ENCODE measurements at places on chromosomes 5 and 9.
A peak's percentile ranks its signal among the peaks of the same experiment; 100 is the strongest.

GRCh38 chr9:96875461-96876142 lies 21.3 kb upstream of the ZNF782 start:
- ATAC-seq: peak; percentile 31

DNA sequence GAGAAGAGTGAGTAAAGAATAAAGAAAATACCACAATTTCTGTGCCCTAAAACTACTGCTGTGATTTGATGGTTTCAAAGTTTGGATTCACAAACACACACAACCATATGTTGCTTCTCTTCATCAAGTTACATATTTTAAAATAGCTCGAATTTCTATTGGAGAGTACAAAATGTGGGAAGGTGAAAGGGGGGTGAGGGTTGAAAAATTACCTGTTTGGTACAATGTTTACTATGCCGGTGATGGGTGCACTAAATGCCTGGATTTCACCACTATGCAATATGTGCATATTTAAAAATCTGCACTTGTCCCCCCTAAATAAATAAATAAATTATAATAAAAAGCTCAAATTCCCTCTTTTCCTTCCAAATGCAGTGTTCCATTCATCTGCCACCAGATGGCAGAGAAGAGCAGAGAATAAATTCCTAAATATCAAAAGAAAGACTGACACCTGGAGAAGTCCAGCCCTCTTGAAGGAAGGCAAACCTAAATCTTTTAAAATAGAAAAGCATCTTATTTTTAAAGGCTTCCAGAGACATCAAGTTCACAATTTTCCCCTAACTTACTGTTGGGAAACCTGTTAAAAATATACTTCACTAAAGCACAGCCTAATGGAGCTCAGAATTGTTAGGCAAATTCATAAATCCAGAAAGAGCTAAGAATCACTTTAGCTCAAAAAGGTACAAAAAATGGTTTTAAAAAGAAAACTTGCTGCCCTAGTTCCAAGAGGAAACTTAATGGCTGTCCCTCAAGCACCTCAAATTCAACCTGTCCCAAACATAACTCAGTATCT lies 24.8 kb upstream of the HNRNPA0 start:
- no peak for ATAC-seq

DNA sequence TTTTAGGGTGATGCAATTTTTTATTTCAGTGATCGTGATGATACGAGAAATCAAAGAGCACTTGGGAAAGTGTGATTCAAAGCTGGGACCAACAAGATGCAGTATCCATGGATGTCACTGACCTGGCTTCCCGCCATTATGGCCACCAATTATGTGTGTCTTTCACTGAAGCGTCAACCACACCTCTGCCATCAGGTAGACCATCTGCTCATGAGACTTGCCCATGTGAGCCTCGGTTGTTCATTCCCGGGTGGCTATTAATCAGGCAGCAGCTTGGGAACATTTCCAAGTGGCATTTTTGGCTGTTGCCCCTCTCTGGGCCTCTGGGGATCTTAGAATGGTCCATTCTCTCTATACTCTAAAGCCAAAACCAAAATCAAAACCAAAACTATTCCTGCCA lies 436.0 kb upstream of the ADAMTSL1 start:
- no peak for ATAC-seq

DNA sequence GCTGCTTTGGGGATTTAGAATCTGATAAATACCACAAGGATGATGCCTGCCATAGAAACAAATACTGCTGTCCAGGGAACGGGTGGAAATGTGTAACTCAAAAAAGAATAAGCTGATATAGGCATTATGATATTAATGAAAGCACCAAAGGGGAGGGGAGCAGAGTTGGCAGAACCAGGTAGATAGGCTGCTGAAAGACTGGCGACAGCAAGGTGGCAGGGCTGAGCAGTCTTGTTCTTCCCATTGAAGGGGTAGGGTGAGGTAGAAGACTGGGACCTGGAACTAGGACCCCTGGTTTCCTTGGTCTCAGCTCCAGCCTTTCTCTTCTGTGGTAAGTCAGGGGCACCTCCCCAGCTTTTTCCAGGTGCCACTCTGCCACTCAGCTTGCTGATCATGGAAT lies 31.4 kb upstream of the TMOD1 start:
- no peak for ATAC-seq

DNA sequence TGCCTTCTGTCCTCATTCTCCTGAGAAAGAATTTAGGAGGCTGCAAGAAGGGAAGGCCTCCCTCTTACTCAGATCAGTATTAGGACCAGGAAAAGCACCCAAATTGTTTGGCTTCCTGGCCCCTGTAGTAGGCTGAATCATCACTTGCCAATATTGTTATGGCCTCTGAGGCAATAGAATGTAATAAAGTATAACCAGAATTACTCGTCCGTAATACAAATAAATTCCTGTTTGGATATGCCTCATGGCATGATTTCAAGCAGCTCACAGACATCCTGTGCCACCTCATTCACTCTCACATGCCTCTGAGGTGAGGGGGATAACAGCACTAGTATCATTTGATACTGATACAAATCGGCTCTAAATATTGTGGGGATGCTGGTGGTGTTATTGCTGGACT lies 427.3 kb downstream of the ISL1 start:
- ATAC-seq: no peak

DNA sequence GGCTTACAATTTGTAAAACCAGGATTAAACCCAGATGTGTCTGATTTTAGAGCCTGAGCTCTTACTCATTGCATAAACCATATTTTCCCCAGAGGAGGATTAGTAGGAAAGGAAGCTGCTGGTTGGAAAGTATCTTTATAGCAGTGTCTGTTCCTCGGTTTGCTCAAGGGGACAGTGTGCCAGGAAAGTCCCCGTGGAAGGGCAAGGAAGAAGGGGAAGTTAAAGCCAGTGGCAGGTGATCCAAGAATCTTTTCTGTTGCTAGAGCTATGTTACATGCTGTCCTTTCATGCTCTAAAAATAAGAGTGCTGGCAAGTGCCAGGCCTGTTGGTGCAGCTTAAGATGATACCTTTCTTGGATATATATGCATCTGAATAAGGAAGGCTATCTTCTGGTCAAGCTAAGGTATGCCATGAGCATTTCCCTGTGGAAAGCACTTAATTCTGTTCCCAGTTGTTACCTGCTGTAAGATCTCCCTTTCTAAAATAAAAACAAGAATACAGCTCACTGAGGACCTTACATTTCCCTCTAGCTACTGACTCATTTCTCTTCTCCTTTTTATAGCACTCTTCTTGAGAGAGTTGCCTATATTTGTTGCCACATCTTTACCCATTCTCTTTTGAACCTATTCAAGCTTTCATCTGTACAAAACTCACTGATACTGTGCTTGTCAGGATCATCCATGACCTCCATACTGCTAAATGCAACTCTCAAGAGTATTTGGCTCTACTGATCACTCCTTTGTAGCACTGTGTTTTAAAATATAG lies 8.0 kb downstream of the PDCD1LG2 start:
- peak; percentile 24 for ATAC-seq

- ATAC-seq: no peak
Measured at GRCh38 chr9:6910032-6910431, 152.3 kb downstream of the KDM4C start.
